Activated T-cell treated with anti-CD3 and anti-CD28 coated beads, Interleukin-2, amount 50 U/mL, for 4 hours (primary cell): ENCODE measurements at places on chromosomes 12 and 14.

GRCh38 chr12:113795445-113795844 is 170.7 kb downstream of the RBM19 start:
- no peak for DNase-seq

GRCh38 chr14:101853455-101854018 is 92.0 kb downstream of the PPP2R5C start:
- no peak for DNase-seq

DNA sequence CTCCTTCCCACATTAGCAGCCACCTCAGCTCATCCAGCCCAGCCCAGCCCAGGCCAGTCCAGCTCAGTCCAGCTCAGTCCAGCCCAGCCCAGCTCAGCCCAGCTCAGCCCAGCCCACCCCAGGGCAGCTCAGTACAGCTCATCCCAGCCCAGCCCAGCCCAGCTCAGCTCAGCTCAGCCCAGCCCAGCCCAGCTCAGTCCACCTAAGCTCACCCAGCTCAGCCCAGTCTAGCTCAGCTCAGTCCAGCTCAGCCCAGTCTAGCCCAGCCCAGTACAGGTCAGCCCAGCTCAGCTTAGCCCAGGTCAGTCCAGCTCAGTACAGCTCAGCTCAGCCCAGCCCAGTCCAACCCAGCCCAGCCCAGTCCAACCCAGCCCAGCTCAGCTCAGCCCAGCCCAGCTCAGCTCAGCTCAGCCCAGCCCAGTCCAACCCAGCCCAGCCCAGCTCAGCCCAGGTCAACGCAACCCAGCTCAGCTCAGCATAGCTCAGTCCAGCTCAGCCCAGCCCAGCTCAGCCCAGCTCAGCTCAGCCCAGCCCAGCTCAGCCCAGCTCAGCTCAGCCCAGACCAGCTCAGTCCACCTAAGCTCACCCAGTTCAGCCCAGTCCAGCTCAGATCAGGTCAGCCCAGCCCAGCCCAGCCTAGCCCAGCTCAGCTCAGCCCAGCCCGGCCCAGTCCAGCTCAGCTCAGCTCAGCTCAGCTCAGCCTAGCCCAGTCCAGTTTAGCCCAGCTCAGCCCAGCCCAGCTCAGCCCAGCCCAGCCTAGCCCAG is 63.0 kb downstream of the TMEM121 start:
- no peak for DNase-seq

GRCh38 chr12:127925971-127926370 is 341.0 kb upstream of the TMEM132C start:
- DNase-seq: no peak

GRCh38 chr12:9449181-9449580 is 158.5 kb downstream of the KLRB1 start:
- DNase-seq: no peak
